Thyroid gland (tissue), 4 donors: ENCODE measurements at places on chromosomes 3 and 15. TPM values are rescaled to one million over a fixed set of nuclear protein-coding genes. Genes with fewer than 3 reads are reported as not detected.

DNA sequence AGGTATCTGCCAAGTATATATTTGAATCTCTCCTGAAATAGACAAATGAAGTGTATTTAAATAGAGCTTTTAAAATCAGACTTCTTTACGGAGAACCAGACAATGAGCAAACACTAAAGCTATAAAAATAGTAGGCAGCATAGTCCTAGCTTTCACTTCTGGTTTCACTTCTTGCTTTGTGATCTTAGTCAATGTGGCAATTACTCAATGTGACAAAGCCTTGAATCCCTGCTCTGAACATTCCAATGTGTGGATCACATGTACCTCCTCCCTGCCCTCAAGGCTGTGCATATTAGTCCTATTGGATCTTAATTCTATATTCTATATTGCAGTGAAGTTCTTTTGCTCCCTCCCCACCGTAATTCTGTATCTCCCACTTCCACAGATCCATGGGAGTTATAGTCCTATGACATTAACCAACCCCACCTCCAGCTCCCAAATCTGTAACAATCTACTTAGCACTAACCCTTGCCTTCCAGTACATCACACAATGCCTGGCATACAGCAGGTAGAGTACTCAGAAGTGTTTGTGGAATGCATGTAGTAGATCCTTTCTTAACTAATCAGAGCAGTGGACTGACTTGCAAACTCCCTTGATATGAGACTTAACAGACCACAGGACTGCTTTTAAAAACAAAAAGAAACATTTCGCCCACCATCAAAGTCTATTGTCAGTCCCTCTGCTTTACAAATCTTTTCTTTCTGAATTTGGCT is 24.3 kb upstream of the CP start:
- no peaks in the 10 kb centered on the region for H3K36me3 ChIP-seq
- no peak overlapping the region for H3K27ac ChIP-seq
- H3K27me3 ChIP-seq, result no peaks in the 10 kb centered on the region
- peaks cover 22% of the 10 kb centered on the region for H3K4me1 ChIP-seq
- H3K4me3 ChIP-seq, result no peak overlapping the region

DNA sequence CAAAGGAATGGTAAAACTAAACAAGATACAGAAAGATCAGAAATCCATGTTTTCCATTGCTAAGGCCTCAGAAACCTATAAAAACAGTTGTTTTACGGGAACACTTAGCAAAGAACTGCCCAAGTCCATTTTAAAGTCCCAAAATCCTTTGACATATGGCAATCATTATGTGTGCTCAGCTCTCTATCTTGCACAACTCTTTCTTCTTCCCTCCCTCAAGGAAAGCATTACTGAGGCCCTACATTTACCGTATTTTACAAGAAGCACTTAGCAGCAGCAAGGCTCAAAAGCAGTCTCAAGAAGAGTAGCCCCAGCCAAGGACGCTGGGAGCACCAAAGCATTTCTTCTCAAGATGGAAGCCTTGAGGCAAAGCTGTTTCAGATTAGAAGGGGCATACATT is 169.6 kb upstream of the LRTM1 start:
- H3K36me3 ChIP-seq, result no peaks in the 10 kb centered on the region
- H3K27ac ChIP-seq, result no peak overlapping the region
- no peaks in the 10 kb centered on the region for H3K4me1 ChIP-seq
- H3K4me3 ChIP-seq, result no peak overlapping the region
- H3K27me3 ChIP-seq, result no peaks in the 10 kb centered on the region

Gene SLC22A13
- not detected for total RNA-seq

DNA sequence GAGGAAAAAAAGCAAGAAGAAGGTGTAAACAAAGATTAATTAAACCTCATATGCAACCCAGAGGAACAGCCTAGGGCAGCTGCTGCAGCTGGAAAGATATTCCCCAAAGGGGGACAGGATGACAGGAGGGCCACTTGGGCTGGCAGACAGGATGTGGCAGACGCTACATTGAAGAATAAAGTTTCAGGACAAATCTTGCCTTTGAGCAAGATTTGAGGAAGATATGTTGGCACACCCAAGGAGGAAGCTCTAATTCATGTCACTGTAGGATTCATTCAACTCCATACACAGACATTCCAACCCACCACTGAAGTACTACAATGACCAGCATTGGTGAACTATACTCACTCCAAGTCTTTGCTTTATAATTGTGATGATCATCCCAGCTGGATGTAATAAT is 504.0 kb downstream of the SHQ1 start:
- H3K4me3 ChIP-seq, result no peak overlapping the region
- no peaks in the 10 kb centered on the region for H3K36me3 ChIP-seq
- no peak for DNase-seq
- H3K4me1 ChIP-seq, result peaks cover 11% of the 10 kb centered on the region

DNA sequence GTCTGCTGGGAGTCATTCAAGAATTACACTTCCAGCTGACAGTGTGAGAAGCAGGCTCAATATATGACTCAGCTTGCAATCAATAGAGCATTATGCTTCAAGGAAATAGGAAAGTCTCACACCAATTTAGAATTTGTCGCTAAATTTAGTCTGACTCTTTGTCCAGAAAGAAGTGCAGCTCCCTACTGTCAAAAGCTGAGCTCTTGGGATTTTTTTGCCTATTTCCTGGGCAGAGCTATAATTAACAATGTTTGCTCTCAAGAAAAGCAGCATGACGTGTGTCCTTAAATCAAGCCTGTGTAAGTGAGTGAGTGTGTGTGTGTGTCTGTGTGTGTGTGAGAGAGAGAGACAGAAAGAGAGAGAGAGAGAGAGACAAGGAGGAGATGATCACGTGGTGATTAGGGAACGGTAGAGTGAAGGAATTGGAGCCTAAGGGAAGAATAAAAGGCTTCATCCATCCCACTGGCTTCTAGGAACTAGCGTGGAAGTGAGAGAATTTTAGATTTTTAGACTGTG is 16.4 kb upstream of the SLC35G2 start:
- H3K27ac ChIP-seq, result no peak overlapping the region
- no peaks in the 10 kb centered on the region for H3K36me3 ChIP-seq

Gene IGDCC3
- 0.22 TPM for total RNA-seq

DNA sequence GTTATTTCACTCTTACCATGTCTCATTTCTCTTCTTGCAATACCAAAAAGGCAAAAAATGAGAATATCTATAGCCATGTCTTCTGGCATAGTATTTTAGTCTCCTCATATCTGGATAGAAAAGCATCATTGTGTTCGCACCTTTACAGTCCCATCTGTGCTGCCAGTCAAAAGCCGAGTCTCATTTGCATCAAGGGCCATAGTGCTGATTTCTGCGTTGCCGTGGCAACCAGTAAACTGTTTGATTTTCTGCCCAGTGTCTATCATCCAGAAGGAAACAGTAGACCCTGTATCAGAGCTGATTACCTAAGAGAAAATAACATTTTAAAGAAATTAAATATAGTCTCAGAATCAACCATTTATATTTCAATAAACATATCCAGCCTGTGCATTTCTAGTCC is 86.1 kb upstream of the SERPINI2 start:
- no peaks in the 10 kb centered on the region for H3K27me3 ChIP-seq
- H3K4me3 ChIP-seq, result no peak overlapping the region
- H3K27ac ChIP-seq, result no peak overlapping the region
- H3K36me3 ChIP-seq, result no peaks in the 10 kb centered on the region

- H3K27ac ChIP-seq, result peak overlapping the region; percentile 50
- no peaks in the 10 kb centered on the region for H3K27me3 ChIP-seq
- DNase-seq, result no peak
- peaks cover 72% of the 10 kb centered on the region for H3K4me1 ChIP-seq
Observed at GRCh38 chr3:4588466-4588865, 95.3 kb downstream of the ITPR1 start.

Gene CPNE9
- total RNA-seq, result not detected

DNA sequence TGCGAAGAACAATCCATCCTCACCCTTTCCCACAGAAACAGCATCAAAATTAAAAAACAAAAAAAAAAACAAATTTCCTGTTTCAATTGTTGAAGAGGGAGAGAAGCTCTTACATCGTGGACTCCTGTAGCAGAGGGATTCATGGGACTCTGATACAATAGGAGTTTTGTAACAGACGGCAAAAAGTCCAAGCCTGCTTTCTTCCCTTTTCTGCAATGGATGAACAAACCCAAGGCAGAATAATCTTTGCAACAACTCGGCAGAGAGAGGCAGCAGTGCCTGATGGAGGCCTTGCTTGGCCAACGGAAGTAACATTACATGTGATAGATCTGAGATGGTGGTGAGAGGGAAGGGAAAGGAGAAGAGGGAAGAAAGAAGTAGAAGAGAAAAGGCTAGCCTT is 26.9 kb downstream of the CCR4 start:
- H3K27ac ChIP-seq, result no peak overlapping the region
- no peak overlapping the region for H3K4me3 ChIP-seq
- DNase-seq, result no peak
- no peaks in the 10 kb centered on the region for H3K36me3 ChIP-seq
- no peaks in the 10 kb centered on the region for H3K27me3 ChIP-seq
- no peaks in the 10 kb centered on the region for H3K4me1 ChIP-seq

DNA sequence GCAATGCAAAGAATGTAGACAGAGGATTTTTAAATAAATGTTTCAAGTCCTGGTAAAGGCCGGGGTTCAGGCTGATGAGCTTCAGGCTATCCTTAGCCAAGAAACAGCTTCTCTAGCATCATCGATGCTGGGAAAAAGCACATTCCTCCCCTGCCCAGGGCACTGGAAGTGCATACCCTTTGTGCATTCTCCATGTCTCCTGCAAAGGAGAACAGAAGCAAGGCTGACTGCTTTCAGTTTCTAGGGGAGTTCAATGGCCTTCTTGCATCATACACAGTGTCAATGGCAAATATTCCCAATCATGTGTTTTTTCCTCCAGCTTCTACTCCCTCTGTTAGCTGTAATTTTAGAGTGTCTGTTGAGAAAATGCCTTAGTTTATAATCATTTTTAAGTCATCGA is 59.9 kb downstream of the GPR176 start:
- no peak for DNase-seq
- H3K36me3 ChIP-seq, result no peaks in the 10 kb centered on the region
- H3K27me3 ChIP-seq, result no peaks in the 10 kb centered on the region
- H3K4me3 ChIP-seq, result no peak overlapping the region

DNA sequence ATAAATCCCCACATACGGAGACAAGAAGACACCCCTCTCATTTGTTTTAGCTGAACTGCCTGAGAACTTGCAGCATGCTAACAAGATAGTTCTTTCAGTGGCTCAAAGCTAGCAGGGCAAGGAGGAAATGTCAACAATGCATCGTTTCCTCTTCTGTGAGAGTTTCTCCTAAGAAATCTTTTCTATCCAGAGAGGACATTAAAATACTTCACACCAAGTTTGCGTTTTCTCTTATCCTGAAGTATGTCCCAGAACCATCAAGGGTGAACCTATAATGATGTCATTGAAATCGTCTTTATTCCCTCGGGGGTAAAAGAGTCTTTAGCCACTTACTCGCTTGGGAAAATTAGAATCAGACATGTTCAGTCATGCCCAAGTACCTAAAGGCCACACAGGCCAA is 541.7 kb upstream of the MDFIC2 start:
- H3K4me3 ChIP-seq, result no peak overlapping the region
- no peak overlapping the region for H3K27ac ChIP-seq
- peaks cover 16% of the 10 kb centered on the region for H3K4me1 ChIP-seq
- no peak for DNase-seq
- no peaks in the 10 kb centered on the region for H3K36me3 ChIP-seq
- H3K27me3 ChIP-seq, result no peaks in the 10 kb centered on the region

GRCh38 chr15:100704281-100705055 is 102.1 kb downstream of the ASB7 start:
- no peaks in the 10 kb centered on the region for H3K27me3 ChIP-seq
- DNase-seq, result no peak

DNA sequence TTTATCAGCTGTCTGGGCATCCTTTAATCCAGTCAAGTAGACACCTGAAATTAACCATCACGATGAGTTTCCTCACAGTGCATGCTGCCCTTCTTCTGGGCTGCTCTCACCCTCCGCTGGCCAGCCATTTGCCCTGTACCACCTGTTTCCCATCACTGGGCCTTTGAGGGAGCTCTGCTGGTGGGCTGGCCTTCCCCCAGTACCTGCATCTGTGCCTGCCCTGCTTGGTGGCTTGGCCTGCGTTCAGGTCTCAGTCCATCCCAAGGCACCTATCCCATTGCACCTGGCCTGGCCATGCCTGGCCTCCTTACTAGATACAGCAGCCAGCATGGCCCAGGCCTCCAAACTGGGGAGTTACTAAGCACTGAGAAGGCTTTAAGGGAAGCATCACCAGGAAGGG is 413.2 kb downstream of the NTRK3 start:
- DNase-seq, result no peak
- H3K4me3 ChIP-seq, result no peak overlapping the region
- H3K27me3 ChIP-seq, result no peaks in the 10 kb centered on the region
- no peak overlapping the region for H3K27ac ChIP-seq
- no peaks in the 10 kb centered on the region for H3K4me1 ChIP-seq

GRCh38 chr15:79053894-79054293 is 36.7 kb downstream of the RASGRF1 start:
- DNase-seq, result no peak
- H3K27me3 ChIP-seq, result no peaks in the 10 kb centered on the region
- H3K4me1 ChIP-seq, result no peaks in the 10 kb centered on the region
- no peak overlapping the region for H3K4me3 ChIP-seq

Gene SERPINI2
- not detected for total RNA-seq

DNA sequence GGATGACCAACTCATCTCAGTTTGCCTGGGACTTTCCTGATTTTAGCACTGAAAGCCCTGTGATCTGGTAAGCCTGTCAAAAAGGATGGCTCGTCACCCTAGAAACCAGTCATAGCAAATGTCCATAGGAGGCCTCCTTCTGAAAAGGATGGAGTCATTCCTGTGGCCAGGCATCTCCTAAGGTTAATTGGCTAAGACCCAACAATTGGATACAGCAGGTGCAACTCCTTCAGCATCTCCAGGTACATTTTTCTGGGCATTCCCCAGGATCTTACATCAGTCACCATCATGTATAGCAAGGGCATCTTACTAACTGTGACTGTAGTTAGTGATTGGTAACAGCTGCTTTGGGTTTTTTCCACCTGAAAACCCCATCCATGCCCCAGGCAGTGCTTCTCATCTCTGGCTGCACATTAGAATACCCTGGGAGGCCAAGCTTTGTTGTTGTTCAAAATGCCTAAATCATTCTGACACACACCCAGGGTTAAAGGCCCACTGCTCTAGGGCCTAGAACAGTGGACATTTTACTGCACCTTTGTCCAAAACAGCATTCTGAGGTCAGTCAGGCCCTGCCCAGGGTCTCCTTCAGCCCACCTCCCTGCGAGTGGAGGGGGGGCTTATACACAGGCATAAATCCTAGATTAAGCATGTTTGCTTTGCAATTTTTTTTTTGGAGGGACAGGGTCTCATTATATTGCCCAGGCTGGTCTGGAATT is 28.3 kb upstream of the GALNT15 start:
- H3K4me3 ChIP-seq, result no peak overlapping the region
- H3K36me3 ChIP-seq, result no peaks in the 10 kb centered on the region
- H3K4me1 ChIP-seq, result peaks cover 5% of the 10 kb centered on the region
- H3K27ac ChIP-seq, result no peak overlapping the region

Gene CYP8B1
- not detected for total RNA-seq

GRCh38 chr3:11476735-11477144 is 167.0 kb downstream of the VGLL4 start:
- H3K27me3 ChIP-seq, result no peaks in the 10 kb centered on the region
- no peak overlapping the region for H3K27ac ChIP-seq
- H3K36me3 ChIP-seq, result no peaks in the 10 kb centered on the region
- H3K4me1 ChIP-seq, result no peaks in the 10 kb centered on the region
- no peak for DNase-seq

- H3K27me3 ChIP-seq, result no peaks in the 10 kb centered on the region
- no peak for DNase-seq
- H3K27ac ChIP-seq, result no peak overlapping the region
- no peaks in the 10 kb centered on the region for H3K36me3 ChIP-seq
Observed at GRCh38 chr15:83947156-83947555, 288.4 kb upstream of the GOLGA6L4 start.

GRCh38 chr3:47478022-47478421 is 2.3 kb upstream of the SCAP start:
- no peak overlapping the region for H3K4me3 ChIP-seq
- peaks cover 39% of the 10 kb centered on the region for H3K4me1 ChIP-seq
- H3K27ac ChIP-seq, result no peak overlapping the region
- no peaks in the 10 kb centered on the region for H3K27me3 ChIP-seq
